ENCODE measurements at places on chromosomes 7 and 10.

- DNase-seq = no peak
Observed at GRCh38 chr7:95919556-95919955, 147.2 kb downstream of the DYNC1I1 start.

DNA sequence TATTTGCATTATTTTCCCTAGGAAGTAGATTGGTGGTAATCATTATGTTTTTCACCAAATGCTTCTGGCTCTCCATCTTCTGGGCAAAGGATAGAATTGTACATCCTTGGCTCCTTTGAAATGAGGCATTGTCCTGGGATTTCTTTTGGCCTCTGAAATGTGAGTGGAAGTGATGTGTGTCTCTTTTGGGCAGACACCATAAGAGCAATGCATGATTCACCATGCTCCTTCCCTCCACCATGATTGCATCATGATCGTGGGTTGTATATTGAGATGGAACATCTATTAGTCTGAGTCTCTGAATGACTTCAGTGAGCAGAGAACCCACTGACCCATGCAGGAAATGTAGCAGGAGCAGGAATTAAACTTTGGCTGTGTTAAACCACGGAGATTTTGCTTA is 49.2 kb downstream of the ADRA2A start:
- DNase-seq = no peak

DNA sequence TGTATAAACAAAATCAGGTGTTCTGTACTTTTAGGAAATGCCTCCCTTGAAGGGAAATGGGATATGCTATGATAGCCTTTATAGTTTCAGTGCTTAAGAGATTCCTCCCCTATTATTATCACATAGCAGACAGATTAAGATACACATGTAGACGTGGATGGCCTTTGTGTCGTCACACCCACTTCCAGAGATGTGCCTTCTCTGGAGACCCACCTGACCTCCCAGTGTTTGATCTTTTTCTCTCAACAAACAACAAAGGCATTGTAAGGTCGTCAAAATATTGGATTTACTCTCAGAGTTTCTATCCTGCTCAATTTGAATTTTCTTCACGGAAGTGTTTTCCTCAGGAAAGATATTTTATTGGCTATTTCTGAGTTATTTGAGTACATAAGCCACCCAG is 25.7 kb upstream of the C1GALT1 start:
- no peak for DNase-seq

DNA sequence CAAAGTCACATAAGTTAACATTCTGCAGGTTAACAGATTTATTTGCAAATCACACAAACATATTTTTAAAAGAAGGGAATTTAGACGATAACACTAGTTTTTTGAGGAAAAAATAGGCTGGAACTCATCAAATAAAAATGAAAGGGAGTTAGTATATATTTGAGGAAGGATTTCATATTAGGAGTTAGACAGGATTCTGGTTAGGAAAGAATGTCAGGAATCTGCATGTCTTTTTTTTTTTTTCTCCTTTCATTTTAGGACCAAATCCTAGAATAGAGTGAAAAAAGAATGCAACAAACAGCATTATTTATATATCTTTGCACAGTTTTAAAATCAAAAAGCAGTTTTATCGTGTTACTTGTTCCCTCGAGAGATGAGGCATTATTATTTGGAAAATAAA is 8.9 kb upstream of the TRDMT1 start:
- DNase-seq = no peak

DNA sequence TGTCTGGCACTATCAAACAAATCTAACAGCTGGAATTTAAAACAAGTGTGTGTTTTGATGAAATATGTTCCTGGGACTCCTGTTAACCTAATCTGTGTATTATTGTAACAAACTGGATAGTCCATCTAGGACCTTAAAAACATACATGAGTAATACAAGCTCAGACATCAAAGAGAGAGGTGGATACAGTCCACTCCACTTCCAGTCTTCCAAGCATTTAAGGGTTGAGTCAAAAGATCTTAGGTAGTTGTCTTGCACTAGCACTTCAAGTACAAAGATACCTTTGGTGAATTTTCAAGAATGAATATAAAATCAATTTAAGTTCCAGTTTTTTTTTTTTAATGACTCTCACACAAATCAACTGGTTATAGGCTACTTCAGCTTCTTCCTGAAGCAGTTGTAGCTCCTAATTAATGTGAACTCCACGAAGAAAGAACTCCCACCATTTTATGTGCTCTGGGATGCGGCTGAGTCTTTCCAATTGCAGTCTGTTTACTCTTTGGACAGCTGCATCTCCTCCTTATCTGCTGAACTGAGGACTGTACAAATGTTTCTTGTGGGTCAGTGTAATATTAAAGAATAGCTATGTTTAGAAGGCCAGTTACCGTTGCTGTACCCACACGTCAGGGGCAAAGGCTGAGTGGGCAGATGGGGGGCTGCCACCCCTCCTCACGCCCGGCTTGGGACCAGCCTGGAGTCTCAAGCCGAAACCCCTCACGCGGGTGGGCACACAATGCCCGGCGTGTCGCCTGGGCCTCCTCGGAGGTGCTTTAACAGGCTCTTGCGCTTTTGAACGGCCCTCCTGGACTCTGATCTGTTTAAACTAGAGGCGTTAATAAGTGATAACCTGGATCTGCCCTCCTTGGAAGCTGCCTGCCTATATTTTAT is 2.9 kb upstream of the IGF2BP3 start:
- no peak for DNase-seq

GRCh38 chr10:75399461-75400162 is 2.0 kb downstream of the ZNF503 start:
- peak; percentile 87 for DNase-seq

DNA sequence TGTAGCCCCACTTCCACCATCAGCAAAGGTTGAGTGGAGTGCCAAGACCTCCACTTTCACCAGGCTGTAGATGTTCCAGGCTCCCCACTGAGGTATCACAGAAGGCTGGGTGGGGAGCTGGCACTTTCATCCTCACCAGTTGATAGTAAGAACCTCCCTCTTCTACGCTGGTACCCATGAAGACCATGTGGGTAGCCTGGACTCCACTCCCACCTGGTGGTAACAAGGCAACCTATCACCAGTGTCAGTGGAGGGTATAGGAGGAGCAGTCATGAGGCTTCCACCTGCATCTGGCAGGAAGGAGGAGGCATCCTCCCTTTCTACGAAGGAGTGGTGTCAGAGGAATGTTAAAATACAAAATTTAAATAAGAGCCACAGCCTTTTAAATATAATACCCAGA is 4.4 kb downstream of the SMIM30 start:
- no peak for DNase-seq

DNA sequence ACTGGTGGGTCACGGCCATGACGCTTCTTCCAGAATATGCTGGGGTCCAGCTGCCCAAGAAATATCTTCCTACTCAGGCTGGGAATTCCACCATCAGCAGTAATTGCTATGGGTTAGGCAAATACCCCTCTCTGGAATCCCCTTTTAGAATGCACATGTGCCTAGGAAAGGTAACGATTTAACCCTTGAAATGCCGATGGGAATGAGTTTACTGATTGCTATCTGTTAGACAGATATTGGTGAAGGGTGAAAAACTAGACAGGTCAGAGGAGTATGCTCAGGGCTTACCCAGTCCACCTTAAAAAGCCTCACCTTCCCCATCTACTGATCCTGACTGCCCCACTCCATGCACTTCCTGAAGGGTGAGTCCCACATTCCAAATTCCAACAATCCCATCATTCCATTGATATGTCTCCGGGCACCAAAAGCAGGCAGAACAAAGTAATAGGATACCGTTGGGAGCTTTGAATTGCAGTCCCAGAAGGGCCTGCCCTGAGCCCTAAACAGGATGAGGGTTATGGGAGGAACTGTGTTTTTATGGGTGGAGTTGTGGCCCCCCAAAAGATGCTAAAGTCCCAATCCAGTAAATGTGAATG is 59.3 kb downstream of the DLG5 start:
- no peak for DNase-seq

DNA sequence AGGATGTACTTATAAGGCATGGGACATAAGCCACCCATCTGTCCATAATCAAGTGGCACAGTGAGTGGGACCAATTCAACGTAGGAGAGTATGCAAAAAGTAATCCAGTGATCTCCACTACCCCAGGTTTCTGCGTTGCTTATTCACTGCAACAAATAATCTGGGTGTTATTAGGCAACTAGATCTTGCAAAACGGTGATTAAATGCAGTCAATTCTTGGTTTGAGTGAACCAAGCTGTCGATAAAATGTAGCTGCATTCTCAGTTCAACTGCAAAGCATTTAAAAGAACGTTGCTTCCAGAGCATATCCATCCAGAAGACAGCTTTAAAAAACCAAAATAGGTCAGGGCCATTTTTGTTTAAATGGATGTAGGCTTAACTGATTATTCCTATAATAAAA is 5.0 kb downstream of the LSMEM1 start:
- no peak for DNase-seq

Data from thyroid gland (tissue), 4 donors.